ENCODE measurements at places on chromosomes 3 and 15.

DNA sequence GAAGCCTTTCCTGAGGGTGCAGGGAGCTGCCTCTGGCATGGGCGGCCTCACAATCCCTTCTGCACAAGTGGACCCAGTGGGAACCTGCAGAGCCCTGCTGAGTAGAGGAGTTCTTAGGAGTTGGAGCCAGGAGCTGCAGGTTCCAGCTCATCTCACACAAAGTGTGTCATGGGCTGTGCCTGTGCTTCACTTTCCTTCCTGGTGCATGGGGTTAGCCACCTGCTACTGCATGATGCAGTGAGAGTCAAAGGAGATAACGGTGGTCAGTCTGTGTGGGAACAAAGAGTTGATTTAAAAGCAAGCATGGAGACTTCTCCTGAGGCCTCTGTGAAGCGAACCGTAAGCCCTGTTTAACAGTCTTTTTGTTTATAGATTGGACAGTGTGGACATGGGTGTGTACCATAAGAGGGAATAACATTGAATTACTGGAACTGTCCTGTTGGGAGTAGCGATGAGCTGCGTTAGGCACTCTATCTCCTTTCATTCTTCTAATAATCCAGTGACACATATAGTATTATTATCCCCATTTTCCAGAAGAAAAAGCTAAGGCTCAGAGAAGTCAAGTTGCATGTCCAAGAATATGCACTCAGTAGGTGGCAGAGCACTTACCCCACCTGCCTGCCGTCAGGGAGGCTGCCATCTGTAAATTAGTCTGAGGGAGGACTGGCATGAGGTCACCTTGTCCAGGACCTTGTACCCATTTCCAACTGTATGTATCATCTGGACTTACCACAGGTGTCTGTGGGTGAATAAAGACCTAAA lies 68.7 kb upstream of the PRR23C start:
- DNase-seq, result no peak

DNA sequence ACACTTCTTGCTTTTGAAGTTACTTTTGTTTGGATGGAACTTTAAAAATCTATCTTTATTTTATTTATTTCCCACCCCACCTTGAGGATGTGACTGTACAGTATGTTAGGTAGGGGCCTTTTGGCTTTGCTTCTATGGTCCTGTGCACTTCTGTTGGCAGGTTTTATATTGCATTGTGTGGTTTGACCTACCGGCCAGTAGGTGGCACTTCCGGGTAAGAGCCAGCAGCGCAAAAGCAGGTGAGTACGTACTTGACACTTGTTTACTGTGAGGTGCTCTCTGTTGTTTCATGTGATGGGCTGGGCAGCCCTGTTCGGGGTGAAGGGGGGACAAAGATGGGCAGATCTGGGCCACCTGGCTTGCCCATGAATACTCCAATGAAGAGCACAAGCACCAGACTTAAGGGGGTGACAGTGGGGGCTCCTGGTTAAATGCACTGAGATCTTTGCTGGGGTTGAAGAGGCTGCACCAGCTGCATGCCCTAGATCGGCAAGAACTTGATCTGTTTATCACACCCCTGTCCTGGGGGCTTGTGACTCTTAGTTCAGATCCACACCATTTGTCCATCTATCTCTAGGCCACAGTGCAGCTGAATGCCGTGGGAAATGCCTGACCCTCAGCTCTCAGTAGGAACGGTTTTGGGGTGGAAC lies 131.6 kb downstream of the NLGN1 start:
- DNase-seq, result no peak

- no peak for DNase-seq
Measured at GRCh38 chr3:196192036-196192523, 19.1 kb downstream of the ZDHHC19 start.

GRCh38 chr3:45783667-45784066 lies 12.7 kb downstream of the SLC6A20 start:
- no peak for DNase-seq

DNA sequence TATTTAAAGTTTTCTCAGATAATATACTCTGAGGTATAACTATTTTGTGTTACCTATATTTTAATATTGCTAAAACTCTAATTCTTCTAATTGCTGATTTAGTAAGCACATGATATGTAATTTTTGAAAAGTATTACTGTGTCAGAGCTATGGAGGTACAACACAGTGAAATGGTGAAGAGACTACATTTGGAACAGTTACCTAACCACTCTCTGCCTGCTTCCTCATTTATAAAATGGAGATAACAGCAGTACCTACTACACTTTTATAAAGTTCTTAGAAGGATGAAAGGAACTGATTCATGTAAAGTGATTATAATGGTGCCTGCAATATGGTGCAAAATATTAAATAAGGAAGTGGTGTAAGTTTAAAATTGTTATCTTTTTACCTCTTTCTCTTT lies 16.3 kb upstream of the NEK10 start:
- DNase-seq, result no peak

DNA sequence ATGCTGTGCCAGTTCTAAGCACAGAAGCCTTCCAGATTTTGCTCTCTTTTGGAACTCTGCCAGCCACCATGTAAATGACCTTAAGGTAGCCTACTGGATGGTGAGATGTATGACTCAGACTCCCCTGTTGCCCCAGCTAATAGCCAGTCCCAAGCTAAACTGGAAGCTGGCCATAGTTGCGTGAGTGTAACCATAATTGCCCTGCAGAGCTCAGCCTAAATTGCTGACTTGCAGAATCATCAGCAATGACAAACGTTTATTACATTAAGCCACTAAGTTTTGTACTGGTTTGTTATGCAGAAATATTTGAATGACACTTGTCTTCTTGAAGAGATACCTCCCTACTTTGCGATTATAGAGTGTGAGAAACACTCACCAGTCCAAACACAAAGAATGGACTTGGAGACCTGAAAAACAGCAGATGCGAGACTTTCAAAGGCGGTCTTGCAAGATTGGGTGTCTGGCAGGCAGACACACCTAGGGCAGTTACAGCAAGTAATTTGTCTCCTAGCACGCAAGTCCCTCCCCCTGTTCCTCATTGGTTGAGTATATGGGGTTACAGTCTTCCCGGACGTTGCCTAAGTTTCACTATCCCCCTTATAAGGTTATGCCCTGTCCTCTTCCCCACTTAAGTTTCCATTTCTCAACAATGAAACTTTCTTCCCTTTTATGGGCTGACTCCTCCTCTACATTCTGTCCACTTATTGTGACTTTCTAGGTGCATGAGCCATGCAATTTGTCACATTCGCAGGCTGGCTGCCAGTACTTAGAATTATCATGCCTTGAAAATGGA lies 83.6 kb upstream of the XCR1 start:
- no peak for DNase-seq

GRCh38 chr3:156207802-156208685 lies 87.7 kb downstream of the KCNAB1 start:
- DNase-seq, result no peak

DNA sequence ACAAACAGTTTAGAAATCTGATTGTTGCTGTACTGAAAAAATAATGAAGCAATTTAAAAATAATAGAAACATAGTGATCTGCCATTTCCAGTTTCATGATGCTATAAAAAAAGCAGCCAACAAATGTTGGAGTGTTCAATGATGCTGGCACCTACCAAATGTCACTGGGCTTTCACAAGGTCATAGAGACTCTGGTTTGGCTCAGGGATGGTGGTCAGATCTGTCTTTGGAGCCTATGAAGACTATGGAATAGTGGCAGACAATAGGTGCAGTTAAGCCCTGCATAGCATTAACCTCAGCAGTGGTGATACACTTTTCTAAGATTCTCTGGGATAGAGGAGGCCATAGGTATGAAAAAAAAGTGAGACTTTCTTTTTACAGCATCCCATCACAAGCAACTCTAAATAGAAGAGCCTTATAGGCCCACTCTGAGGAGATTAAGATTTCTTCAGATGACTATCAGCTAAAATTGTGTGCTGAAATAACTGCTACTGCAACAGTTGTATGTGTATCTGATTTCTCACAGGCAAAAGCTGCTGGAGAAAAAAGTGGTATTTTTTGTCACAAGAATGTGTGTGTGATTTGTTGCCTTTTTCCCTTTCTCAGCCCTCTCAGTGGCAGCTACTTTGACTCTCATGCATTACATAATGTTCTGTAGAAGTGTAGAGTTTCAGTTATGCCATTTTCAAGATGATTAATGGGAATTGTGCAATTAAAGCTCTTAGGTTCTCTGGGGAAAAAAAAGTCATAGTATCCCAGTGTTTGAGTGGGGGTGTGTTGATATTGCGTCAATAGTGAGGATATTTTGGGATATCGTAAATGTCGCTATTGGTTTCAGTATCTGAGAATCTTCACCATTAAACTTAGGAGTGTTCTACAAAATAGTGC lies 137.4 kb downstream of the MBNL1 start:
- DNase-seq, result no peak

GRCh38 chr3:105083945-105084344 lies 282.8 kb upstream of the ALCAM start:
- no peak for DNase-seq

DNA sequence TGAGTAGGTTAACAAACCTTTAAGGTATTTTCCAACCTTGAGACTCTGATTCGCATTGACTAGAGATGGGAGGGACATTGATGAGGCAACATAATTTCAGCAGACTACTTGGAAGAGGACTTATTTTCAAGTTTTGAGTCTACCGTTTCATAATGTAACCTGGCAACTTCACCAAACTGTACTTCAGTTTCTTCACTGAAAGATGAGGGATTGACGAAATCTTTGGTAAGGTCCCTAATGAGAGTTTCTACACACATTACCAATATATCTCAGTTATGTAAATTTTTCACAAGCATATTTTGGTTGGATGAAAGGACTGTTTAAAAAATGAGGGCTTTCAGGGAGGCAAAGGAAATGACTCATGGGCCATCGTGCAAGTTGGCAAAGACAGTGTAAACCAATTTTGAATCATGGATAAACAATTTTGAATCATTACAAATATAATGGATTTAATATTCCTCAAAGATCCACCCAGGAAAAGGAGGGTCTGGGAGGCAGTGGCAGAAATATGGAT lies 28.7 kb upstream of the SEMA6D start:
- DNase-seq, result no peak

GRCh38 chr15:95277266-95277665 lies 1045.9 kb downstream of the MCTP2 start:
- no peak for DNase-seq

GRCh38 chr3:107806536-107806935 lies 283.8 kb downstream of the BBX start:
- no peak for DNase-seq

GRCh38 chr3:180430896-180431295 lies 171.1 kb upstream of the TTC14 start:
- DNase-seq, result no peak

DNA sequence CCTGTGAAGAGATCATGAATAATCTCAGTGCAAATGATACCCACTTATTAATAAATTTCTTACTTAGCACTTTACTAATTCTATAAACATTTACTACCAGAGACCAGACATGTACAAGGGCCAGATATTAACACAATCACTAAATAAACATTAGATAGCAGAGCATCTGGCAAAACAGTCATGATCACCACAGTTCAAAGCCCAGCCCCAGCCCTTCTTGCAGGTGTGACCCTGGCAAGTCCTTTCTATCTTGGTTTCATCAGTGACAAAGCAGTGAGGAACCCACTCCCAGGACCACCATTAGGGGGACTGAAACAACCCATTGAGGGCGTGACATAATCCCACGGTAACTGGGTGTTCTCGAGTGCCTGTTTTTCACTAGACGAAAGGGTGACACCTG lies 11.6 kb downstream of the ZXDC start:
- DNase-seq, result no peak

DNA sequence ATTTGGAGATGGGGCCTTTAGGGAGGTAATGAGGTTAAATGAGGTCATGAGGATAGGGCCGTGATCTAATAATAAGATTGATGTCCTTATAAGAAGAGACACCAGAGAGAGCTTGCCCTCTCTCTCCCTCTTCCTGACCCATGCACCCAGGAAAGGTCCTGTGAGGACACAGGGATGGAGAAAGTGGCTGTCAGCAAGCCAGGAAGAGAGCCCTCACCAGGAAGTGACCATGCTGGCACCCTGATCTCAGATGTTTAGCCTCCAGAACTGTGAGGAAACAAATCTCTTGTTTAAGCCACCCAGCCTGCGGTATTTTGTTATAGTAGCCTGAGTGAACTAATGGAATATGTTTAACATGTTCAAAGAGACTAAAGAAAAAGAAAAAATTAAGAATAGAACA lies 15.3 kb upstream of the GNB5 start:
- no peak for DNase-seq

DNA sequence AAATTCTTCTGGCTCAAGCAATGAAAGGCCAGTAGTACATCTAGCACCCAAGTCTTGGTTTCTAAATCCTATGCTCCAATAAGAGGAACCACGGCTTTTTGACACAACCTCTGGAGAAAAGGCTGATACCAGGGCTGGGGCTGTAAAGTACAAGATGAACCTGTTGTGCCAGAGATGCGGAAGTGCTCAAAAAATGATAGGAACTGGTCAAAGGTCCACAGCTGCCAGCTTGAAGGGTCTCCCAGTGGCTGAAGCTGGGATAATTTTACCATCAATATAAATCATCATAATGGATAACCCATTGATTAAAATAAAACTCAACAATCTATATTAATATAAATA lies 558 bp upstream of the NCEH1 start:
- no peak for DNase-seq

DNA sequence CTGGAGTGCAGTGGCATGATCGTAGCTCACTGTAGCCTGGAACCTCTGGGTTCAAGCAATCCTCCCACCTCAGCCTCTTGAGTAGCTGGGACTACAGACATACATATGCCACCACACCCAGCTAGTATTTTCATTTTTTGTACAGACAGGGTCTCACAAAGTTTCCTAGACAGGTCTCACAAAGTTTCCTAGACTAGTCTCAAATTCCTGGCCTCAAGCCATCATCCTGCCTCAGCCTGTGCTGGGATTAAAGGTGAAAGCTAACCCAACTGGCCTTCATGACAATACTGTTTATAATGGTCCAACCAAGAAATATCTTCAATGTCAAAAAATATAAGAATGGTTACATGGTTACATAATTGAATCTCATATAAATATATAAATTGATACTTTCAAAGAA lies 24.0 kb downstream of the GPR176 start:
- DNase-seq, result no peak

GRCh38 chr15:57436961-57437360 lies 60.7 kb downstream of the CGNL1 start:
- no peak for DNase-seq

- no peak for DNase-seq
Measured at GRCh38 chr3:14152233-14152962, 26.0 kb downstream of the XPC start.

- DNase-seq, result no peak
Measured at GRCh38 chr3:28940530-28940929, 340.3 kb upstream of the RBMS3 start.

DNA sequence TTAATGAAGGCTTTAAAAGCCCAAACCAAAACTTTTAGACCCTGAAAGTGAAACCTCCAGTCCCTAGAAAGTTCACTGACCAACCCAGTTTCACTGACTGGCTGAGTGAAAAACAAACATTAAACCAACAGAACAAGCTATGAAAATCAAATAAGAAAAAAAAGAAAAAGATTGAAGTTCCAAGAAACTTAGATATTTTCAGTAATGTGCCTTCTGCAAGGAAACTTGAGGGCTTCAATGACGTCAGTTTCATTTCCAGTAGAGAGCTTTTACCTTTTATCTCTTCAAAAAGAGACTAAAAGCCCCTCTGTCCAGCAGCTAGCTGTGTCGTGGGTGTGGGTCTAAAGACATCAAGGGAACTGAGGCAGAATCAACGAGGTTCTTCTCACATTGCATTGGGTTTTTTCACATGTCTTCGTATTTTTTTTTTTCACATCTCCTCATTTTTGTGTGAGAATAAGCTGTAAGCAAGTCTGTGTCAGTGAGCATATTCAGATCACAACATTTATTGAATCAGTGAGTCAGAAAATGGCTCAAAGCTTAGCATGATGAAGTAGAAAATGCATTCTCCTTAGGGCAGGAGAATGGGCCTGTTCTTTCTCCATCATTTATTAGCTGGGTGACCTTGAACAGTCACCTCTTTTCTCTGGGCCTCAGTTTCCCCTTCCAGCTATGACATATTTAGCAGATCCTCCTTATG lies 54.8 kb upstream of the BCL6 start:
- DNase-seq, result no peak
